ENCODE measurements at places on chromosomes 16 and 17.

DNA sequence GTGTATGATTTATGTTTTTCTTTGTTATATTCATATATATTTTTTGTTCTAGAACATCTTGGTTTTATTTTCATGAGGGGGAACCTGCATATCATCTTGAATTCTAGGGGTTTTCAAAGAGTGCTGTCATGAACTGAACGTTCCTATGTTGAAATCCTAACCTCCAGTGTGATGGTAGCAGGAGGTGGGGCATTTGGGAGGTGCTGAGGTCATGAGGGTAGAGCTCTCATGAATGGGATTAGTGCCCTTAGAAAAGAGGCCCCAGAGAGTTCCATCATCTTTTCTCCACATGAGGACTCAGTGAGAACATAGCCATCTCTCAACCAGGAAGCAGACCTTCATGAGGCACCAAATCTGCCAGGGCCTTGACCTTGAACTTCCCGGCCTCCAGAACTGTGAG is 34.6 kb upstream of the CCDC182 start:
- no peak for DNase-seq

- peak; percentile 80 for DNase-seq
These were observed 475.9 kb upstream of the CCL2 start for GRCh38 chr17:33779234-33779591.

DNA sequence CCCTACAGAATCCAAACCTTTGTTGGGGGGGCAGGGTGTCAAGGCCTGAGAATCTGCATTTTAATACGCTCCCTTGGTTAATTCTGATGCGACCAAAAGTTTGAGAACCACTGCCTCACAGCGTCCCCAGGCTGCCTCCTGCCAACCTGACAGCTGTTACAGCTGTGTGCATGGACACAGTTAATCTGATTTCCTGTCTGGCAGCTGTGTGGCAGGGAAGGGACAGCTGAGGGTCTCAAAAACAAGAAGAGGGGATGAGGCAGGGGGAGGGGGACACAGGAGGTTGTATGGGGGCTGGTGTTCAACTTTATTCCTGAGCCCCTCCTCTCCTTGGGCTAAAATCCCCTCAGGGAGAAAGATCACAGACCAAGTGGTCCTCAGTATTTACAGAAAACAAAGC is 17.5 kb downstream of the HDAC5 start:
- no peak for DNase-seq

DNA sequence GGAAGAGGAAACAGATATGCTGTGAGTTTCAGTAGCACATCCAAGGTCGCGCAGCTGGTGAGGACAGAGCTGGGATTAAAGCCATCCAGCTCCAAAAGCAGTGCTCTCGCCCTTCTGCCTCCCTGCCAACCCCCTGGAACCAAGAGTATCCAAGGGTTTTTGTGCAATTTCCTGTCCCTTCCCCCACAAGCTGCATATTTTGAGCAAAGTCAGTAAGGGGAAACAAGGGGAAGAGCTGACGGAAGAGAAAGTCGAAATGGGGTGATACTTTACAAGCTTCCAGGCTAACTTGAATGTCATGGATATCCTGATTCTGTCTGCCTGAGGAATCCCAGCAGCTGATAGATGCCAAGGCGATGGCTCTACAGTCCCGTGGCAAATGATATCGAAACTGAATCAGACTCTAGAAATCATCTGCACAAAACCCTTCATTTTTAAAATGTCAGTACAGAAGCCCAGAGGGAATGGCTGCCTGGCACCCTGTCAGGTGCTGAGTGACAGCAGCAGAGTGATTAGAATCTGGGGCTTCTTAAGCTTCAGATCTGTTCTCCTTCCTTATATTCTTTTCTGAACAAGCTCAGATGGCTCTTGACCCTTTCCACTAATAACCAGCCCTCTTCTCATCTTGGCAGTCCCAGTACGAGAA is 42.9 kb upstream of the TEKT3 start:
- no peak for DNase-seq

DNA sequence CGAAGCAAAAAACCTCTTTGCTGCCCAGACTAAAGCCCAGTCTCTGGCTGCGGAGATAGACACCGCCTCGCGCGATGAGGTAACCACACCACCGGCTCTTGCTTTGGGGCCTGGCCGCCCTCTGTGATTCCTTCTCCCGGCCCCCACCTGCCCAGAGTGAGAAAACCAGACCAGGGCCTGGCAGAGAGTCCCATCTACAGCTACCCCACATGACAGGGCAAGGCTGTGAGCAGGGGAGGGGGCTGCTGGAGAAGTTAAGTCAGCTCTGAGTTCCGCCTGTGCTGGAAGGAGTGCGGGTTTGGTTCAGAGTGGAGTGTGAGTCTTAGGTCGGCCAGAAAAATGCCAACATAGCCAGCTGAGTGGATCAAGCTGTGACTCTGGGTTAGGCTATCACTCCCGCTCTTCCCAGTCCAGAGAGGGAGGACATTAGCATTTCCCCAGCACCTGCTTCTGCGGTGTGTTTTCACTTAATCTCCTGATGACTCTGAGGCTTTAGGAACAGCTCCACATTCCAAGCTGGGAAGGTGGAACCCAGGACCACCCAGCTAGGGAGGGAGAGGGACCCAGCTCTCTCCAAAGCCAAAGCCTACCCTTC is 139.0 kb downstream of the RAB11FIP4 start:
- peak; percentile 35 for DNase-seq

DNA sequence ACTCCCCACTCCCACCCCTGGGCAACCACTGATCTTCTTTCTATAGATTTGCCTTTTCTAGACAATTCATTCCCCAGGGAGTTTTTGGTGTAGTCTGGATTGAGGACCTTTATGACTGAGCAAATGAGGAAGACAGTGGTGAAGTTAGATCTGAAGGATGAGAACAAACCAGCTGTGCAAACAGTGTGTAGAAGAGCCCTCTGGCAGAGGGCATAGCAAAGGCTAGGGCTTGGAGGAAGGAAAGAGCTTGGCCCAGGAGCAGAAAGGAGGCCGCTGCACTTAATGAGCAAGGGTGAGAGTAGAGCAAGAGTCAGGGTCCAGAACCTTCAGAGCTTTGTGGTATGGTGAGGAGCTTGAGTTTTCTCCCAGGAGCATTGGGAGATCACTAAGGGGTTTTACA is 352.7 kb downstream of the CA10 start:
- no peak for DNase-seq

GRCh38 chr17:73973586-73974409 is 229.7 kb upstream of the RPL38 start:
- DNase-seq, result no peak

All from cardiac muscle cell (in vitro differentiated cells and primary cell).